ENCODE measurements at places on chromosomes 11 and 22.

GRCh38 chr11:26992031-26992541 lies 1.8 kb upstream of the FIBIN start:
- peak; percentile 62 for DNase-seq

DNA sequence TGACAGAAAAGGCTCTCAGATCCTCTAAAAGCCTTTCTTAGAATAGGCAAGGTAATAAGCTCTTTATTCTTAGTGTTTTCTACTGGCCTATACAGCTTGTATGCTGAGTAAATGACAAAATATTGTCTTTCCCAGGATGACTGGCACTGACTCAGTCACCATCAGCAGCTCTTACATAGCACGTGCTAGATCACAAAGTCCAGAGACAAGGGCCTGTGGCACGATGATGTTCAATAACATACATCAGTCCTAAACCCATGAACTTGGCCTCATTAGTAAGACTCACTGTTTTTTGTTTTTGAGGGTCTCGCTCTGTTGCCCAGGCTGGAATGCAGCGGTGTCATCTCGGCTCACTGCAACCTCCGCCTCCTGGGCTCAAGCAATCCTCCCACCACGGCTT lies 42.7 kb downstream of the CELF1 start:
- DNase-seq: no peak

- no peak for DNase-seq
These were observed 26.2 kb upstream of the GUCY1A2 start for GRCh38 chr11:107044503-107044902.

DNA sequence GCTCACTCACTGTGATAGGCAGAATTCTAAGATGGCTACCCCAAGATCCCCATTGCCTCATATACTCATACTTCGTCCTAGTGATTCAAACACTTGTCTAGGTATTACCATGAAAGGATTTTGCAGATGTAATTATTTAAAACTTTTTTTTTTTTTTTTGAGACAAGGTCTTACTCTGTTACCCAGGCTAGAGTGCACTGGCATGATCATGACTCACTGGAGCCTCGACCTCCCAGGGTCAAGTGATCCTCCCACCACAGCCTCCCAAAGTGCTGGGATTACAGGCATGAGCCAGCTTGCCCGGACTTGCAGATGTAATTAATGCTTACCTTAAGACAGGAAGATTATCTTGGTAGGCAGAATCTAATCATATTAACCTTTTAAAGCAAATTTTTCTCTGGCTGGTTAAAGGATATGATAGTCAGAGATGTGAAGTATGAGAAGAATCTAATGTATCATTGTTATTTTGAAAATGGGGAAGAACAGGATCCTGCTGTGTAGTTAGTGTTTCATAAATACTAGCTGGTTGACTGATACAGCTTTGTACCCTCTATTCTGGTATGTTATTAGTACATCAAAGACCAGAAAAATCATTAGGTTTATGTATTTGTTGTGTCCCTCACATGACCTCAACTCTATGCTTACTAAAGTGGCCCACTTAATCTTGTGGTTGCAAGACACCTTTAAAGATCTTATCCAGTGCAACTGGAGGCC lies 35.5 kb downstream of the C2CD3 start:
- no peak for DNase-seq

DNA sequence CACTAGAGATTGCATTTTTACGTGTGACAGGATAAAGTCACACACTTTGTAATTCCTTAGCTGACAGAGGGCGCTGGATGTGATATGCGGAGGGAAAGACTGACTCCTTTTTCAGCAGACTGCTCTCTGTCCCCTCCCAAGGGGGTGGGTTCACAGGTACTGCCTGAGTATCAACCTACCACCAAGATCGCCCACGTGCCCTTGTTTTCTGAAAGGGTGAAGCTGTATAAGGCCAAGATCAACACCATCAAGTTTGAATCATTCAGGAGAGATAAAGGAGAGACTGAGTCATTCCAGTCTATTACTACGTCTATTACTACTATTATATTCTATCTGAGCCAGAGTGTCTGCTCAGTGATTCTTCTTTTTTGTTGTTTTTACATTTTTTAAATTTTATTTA lies 30.7 kb downstream of the BUD13 start:
- DNase-seq: no peak

DNA sequence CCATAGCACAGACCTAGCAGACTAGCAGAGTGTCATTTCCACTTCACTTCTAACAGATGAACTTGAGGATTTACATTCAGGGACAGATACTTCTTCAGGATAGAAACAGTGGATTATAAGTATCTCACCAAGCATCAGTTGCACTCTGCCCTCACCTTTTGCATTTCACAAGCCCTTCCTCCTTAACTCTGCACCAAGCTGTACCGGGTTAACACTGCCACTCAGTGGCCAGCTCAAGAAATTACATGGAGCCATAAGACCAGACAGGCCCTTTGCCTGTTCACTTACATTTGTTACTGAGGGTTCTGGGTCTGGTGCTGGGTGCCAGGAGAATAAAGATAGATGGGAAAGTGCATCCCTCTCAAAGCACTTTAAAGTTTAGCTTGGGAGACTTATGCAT lies 309.8 kb downstream of the SHANK2 start:
- no peak for DNase-seq

- DNase-seq: peak; percentile 41
These were observed 4.8 kb upstream of the NOX4 start for GRCh38 chr11:89495951-89496350.

Measured in hepatic stellate cell (primary cell).